ENCODE measurements at places on chromosomes 3 and 15.
A peak's percentile ranks its signal among the peaks of the same experiment; 100 is the strongest.

DNA sequence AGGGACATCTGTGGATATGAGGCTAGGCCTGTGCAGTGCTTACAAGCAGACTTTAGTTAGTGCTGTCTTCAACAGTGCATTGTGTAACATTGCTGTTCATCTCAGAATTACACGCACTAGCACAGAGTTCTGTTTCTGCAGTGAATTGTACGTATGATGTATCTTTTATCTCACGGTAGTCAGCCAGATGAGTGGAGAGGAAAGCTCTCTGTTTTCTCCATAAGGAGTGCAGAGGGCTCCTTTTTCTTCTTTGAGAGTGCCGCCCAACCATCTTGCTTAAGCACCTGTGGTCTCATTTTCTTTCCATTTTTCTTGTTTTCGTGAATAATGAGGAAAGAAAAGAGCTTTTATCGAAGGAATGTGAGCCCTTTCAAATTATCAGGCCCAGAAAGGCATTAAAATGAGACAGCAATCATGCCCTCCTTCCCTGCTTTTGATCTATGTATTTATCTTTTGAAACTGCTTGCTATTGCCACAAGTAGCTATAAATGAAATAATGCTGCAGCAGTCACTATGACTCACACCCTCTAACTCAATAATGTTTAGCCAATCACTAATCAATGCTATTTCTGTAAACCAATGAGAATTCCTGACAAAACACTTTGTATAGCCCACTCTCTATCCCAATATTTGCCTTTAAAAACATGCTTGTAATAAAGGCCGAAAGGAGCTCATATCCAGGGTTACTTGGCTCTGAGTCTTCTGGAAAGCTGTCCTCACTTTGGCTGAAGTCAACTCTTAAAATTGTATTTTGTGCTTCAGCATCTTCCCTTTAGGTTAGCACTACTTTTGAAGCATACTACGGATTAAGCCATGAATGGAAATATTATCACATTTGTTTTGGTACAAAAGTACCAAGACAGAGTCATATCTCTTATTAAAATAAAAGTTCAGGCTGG, 226.0 kb upstream of the P2RY1 start:
- no peak for DNase-seq

- DNase-seq: peak; percentile 60
Observed at GRCh38 chr15:65525622-65526021, 4.6 kb upstream of the HACD3 start.

GRCh38 chr3:85710490-85710889, 751.7 kb downstream of the CADM2 start:
- no peak for DNase-seq

- DNase-seq: no peak
Observed at GRCh38 chr15:66822576-66822975, 120.5 kb downstream of the SMAD6 start.

GRCh38 chr3:138899351-138899991, 47.5 kb downstream of the FOXL2 start:
- DNase-seq: no peak

- DNase-seq: no peak
Observed at GRCh38 chr3:100954990-100955389, 38.2 kb downstream of the ABI3BP start.

- no peak for DNase-seq
Observed at GRCh38 chr3:24254649-24255048, 240.0 kb downstream of the THRB start.

DNA sequence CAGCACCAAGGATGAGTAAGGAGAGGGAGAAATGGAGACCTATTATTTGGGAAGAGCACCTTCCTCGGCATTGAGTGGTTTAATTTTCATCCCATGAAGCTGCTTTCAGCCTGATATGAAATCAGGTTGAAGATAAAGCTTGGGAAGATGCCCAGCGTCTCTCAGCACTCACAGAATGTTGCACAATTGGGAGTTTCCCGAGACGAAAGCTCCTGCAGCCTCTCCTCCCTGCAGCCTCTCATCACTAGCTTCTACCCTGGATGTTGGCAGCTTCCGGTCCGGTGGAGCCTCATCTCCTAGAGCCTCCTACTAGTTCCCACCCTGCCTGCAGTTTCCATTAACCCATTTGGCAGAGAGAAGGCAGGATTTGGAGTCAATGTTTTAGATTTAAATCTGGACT, 40.3 kb downstream of the EDEM1 start:
- DNase-seq: no peak

DNA sequence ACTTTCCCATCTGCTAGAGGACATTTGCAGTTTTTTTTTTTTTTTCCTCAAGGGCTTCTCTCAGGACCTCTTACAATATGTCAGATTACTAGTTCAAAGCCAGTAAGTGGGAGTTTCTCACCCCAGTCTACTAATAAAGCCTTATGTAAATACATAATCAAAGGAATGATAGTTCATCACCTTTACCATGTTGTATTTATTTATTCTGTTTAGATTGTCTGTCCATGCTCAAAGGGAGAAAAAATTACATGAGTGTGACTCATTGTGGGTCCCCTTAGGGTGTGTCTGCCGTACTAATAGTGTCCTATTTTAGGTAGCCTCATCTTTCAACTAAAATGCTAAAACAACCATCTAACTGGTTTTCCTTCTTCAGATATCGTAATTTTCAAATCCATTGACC, 917.6 kb downstream of the EPHA3 start:
- no peak for DNase-seq

- no peak for DNase-seq
Observed at GRCh38 chr3:46006238-46007032, 10.8 kb upstream of the FYCO1 start.

GRCh38 chr15:40953713-40954074, 423 bp downstream of the CHAC1 start:
- no peak for DNase-seq

DNA sequence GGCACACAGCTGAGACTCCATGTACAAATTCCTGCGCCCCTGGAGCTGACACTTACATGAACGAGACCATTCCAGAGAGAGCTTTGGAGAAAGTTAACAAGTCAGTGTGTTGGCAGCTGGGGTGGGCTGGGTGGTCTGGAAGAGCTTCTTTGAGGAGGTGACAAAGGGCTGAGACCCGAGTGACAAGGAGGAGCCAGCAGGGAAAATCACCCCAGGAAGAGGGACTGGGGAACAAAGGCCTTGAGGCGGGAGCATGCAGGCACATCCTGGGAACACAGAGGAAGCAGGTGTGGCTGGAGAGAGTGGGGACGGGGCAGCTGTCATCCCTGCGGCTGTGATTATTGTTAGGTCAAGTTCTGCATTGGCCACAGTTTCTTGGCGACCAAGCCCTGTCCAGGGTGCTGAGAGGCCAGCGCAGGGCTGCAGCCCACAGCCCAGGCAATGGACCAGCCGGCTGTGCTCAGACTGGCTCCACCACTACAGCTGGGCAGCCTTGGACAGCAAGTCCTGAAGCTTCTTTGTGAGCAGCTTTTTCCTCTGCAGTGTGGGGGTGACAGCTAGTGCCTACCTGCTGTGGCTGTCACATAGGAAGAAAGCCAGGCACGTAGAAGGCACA, 34.2 kb upstream of the PRR23E start:
- DNase-seq: no peak

DNA sequence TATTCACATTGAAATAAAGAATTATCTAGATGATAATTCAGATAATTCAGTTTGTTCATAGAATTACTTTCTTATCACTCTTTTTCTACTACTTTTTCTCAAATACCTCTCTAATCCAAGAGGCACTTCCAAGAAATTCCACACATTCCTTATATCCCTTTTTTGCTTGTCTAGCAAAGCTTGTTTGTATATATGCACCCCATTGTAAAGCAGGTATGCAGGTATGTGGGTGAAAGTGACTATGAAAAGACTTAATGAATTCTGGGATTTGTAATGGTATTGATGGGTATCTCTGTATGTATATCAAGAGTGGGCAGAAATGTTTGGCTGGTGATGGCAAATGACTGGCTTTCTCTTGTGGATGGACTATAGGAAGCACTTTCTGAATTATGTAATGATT, 94.1 kb upstream of the FGF7 start:
- DNase-seq: no peak

DNA sequence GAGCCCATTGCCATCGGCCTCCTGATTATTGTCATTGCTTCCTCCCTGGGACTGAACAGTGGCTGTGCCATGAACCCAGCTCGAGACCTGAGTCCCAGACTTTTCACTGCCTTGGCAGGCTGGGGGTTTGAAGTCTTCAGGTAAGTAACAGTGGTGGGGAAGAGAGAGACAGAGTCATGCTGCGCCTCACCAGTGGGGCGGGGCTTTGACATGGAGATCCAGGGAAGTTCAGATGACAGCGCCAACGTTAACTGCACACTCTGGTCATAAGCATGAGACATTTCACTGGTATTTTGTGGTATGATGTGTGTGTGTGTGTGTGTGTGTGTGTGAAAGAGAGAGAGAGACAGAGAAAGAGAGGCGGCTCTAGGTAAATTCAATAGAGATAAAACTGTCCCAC, 41.0 kb downstream of the AQP9 start:
- DNase-seq: no peak

DNA sequence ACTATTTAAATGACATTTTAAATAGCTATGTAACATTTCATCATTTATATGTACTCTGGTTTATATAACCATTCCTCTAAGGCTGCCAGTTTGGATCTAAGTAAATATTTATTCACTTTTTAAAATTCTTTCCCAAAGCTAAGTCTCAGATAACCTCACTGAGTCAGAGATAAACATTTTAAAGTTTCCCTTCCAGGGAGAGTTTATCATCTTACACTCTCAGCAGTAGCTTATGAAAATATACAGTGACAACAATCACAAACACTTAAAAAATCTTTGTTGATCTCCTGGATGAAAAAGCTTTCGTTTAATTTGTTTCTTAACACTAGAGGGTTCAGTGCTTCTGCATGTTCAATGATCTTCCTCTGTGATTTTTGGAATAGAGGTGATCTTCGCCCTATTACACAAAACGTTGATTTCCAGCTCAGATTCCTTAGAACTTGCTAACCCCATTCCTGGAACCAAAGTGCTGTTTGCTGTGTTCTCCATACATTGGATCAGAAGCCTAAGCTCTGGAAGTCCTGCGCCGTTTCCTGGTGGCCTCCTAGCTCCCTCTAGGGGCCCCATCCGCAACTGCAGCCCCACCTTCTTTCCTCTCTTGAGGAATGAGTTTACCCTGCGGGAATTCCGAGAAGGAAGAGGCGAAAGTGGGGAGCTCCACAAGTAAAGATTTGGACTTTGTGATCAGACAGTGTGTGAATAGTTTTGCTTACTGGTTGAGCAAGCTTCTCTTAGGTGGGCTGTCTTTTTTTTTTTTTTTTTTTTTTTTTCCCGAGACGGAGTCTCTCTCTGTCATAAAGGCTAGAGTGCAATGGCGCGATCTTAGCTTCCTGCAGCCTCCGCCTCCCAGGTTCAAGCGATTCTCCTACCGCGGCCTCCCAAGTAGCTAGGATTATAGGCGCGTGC, 29.3 kb upstream of the SACM1L start:
- peak; percentile 72 for DNase-seq

DNA sequence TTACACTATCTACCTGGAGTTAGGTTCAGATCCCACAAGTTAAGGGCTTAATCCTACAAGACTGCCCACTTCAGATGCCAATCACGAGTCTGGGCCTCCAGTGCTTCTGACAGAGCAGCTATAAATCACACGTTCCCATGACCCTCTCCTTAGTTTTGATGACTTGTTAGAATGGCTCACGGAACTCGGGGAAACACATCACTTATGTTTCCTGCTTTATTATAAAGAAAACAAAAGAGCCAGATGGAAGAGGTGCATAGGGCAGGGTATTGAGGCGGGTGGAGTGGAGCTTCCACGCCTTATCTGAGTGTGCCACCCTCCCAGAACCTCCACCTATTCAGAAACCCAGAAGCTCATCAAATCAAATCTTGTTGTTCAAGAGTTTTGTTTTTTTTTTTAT, 170.8 kb downstream of the MOBP start:
- no peak for DNase-seq

DNA sequence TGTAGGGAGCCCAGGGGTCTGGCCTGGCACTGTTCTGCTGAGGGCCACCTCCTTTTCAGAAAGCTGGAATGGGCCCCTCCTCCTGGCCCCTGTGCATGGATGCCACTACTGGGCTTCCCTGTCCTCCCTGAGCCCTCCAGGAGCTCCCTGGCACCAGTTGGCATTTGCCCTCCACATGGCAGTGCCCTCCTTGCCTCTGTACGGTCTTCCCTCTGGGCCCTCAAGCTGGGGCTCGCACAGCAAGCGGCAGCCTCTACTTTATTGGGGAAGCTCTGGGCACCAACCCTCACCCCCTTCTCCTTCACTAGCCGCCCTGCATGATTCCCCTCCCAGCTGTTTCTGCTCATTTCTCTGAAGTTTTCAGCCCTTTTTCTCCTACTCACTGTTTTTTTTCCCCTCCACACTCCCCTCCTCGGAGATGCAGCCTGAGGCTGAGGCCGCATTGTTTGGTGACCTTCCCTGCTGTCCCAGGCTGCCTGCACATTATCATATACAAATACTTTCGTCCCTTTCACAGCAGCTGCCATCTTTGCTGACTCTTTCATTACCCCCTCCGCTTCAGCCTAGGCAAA, 127.3 kb downstream of the EEFSEC start:
- no peak for DNase-seq

- no peak for DNase-seq
Observed at GRCh38 chr3:71825551-71826283, 40.8 kb upstream of the PROK2 start.

DNA sequence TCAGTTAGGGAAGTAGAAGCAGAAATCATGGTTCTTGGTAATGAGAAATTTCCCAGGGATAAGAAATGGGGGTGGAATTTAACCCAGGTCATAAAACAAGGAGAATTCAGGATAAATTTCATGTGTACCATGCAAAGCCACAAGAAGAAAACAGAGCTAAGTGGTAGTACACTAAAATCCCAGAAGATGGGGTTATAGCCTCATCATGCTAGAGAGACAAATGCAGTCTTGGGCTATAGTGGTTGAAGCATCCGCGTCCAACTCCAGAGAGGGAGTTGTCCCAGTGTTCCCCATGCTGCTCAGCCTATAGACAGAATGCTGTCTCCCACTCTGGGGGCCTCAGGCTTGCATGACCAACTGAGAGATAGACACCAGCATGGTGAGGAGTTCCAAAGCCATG, 36.2 kb upstream of the CLRN1 start:
- DNase-seq: no peak

DNA sequence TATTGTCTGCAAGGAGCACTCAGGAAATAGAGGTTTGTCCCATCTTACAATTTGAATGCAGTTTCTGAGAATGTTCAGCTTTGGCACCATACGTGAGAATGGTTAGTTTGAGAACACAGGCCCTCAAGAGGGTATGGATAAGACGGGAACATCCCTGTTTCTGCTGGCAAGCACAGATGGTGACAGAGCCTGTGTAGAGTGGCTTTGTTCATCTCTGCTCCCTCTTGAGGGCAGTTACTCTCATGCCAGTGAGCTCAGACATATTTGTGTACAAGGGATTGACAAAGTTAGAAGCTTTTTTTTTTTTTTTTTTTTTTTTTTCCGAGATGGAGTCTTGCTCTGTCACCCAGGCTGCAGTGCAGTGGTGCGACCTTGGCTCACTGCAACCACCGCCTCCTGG, 71.5 kb upstream of the FILIP1L start:
- DNase-seq: no peak

Measured in breast epithelium (tissue), 4 donors.